ENCODE measurements at places on chromosomes 5 and 9. TPM values are rescaled to one million over a fixed set of nuclear protein-coding genes. Genes with fewer than 3 reads are reported as not detected.
A peak's percentile ranks its signal among the peaks of the same experiment; 100 is the strongest.

Gene SREK1IP1
- 28.0 TPM for total RNA-seq

Gene ITGA2
- total RNA-seq, result 0.20 TPM

Gene CCDC171
- total RNA-seq, result 1.5 TPM

GRCh38 chr5:135246605-135246922 is 152.5 kb downstream of the MACROH2A1 start:
- no peak for DNase-seq

GRCh38 chr5:132385326-132386105 is 16.0 kb downstream of the SLC22A5 start:
- peak; percentile 85 for DNase-seq

GRCh38 chr5:35236770-35237169 is 6.5 kb upstream of the PRLR start:
- no peak for DNase-seq

- peak; percentile 75 for DNase-seq
These were observed 804 bp downstream of the TTC39B start for GRCh38 chr9:15306068-15306756.

GRCh38 chr5:158421319-158421718 is 562.4 kb upstream of the CLINT1 start:
- no peak for DNase-seq

- DNase-seq, result no peak
These were observed 588 bp upstream of the ZBED3 start for GRCh38 chr5:77087484-77088261.

DNA sequence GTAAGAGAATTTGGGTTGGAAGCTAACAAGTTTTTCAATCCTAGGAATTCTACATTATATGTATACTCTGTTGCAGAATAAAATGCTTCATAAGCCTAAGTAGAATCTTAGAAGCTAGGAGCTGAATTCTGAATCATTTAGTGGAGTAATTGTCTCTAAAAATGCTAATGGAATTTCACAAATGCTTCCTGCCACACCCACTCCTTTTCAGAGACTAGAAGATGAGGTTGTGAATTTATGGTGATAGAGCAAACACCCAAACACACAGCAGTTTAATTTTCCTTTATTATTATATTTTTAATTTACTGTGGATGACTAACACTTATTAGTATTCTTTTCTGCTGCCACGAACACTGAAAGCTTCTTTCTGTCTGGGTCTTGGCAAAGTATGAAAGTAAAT is 208.0 kb upstream of the PDE4D start:
- no peak for DNase-seq

DNA sequence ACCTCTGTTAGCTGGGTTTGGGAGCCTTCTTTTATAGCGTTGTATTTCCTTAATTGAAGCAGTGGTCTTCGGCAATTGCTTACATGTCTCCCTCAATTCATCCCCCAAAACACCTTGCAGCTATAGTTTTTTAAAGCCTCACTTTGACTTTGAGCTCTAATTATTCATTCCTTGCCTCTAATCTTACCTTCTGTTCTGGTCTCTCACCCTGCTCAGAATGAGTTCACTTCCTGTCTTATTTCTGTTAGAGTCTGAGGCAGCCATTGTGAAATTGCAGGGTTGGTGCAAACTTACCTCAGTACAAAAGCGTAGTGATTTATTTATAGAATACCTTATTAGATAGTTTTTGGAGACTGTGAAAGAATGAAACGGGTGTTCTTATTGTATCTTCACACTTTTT is 35.0 kb downstream of the AOPEP start:
- DNase-seq, result no peak

DNA sequence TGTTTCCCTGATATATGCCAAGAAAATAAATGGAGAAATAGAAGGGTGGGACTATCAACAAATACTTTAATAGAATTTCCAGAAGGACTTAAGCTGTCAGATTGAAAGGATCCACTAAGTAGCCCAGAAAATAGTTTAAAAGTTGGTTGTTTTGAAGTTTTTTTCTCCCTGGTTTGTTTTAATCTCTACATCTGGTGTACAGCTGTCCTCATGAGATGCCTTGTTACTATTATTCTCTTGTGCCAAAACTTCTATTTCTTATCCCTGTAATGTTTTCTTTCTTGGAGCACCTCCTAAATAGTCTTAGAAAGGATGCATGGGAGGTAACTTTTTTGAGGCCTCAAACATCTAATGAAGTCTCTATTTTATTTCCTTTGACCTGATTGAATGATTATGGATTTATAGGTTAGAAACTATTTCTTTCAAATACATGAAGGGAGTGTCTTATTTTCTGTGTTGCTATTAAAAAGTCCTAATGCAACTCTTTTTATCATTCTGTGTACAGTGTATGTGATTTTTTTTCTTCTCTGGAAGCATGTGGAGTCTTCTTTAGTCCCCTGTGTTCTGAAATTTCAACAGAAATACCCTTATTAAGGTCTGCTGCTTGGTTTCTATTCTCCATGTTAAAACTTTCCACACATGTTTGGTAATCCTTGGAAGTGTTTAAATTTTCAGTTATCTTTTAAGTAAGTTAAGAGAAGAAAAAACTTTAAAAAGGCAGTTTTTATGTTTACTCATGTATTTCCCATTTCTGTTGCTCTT is 140.0 kb upstream of the CDKN2B start:
- DNase-seq, result no peak

GRCh38 chr5:270340-270739 is 1.1 kb upstream of the PDCD6 start:
- no peak for DNase-seq

GRCh38 chr9:98206754-98207153 is 14.3 kb upstream of the CORO2A start:
- DNase-seq, result no peak

- DNase-seq, result no peak
These were observed 221.0 kb downstream of the FRMD3 start for GRCh38 chr9:83317244-83317643.

DNA sequence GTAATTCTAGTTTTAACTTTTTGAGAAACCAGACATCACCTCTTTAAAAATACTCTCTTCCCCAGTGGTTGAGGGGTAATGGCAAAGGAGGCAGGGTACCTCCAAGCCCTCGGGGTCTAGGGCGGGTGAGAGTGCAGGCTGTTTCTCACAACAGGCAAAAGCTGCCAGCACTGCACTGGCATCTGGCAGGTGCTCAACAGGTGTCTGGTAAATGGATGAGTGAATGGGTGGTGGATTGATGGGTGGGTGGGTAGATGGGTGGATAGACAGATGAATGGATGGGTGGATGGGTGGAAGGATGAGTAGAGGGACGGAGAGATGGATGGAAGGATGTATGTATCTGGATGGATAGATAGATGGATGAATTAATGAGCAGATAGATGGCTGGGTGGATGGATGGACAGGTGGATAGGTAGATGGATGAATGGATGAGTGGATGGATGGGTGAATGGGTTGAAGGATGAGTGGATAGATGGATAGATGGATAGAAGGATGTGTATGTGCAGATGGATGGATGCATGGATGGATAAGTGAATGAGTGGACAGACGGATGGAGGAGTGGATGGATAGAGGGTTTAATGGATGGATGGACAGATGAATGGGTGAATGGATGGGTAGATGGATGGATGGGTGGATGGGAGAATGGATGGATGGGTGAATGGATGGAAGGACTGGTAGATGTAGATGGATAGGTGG is 84.6 kb downstream of the COL5A1 start:
- no peak for DNase-seq

DNA sequence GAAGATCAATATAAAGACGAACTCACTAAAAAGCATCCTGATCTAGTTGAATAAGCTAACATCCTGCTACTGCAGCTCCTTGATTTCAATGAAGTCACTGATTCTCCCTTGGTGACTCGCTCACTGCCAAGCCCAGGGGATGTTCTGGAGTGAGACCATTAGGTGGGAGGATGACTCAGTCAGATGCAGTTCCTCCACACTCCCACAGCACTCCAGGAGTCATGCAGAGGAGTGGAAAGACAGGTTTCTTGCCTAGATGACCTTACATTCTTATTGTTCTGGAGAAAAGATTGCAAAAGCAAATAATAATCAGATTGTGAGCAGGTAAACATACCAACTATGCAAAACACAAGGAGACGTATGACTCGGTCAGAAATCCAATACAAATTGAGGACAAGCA is 15.3 kb downstream of the GCNT4 start:
- no peak for DNase-seq

DNA sequence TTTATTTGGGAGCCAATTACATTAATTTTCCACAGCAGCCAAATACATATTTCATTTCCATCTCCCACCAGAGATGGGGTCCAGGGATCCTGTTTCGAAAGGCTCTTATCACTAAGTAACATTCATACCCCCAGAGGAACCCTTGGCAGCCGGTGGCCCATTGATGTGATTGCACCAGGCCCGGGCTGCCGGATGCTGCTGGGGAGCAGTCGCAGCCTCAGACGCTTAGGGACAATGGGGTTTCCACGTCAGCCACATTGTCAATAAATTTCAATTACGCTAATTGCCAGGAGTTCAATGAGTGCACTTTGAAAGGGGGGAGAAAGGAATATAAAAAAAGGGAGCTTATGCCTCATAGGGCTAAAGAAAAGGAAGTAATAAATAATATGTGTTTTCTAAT is 478.8 kb upstream of the ADAMTS16 start:
- DNase-seq, result no peak

DNA sequence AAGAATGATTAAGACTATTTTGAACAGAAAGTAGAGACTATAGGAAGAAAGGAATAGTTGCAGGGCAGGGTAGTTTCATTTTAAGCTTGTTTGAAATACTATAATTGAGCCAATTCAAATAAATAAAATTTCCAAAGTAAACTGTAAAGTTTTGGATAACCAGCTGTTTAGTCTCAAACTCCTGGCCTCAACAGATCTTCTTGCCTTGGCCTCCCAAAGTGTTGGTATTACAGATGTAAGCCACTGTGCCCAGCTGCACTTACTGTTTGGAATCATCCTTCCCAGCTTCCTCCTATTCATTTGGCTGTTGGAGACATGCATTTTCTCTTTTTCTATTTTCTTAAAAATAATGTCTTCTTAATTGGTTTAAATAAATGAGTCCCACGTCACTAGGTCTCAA is 231.0 kb downstream of the NNT start:
- DNase-seq, result no peak
